ENCODE measurements at places on chromosomes 16 and 17. TPM values are rescaled to one million over a fixed set of nuclear protein-coding genes. Genes with fewer than 3 reads are reported as not detected.

GRCh38 chr17:15957206-15957605, 12.3 kb downstream of the ADORA2B start:
- no peak overlapping the region for H3K4me3 ChIP-seq
- no peaks in the 10 kb centered on the region for H3K36me3 ChIP-seq
- H3K4me1 ChIP-seq, result no peaks in the 10 kb centered on the region
- DNase-seq, result no peak

DNA sequence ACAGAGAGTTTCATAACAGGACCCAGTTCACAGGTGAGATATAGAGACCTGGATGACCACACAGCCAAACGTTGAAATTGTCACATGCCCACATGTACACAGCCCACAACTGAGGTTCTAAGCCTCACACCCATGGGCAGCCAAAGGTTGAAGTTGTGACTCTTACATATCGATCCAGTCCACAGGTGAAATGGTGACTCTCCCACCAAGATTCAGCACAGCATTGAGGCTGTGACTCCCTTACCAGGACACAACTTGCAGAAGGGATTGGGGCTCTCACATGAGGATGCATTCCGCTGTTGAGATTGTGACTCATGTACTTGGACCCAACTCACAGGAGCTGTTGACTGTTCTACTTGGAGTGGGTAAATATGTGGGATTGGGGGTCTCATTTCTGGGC, 1836.4 kb downstream of the TP53TG3F start:
- DNase-seq, result no peak
- no peaks in the 10 kb centered on the region for H3K27me3 ChIP-seq

GRCh38 chr17:58541249-58541648, 26.8 kb upstream of the MTMR4 start:
- no peaks in the 10 kb centered on the region for H3K27me3 ChIP-seq
- H3K36me3 ChIP-seq, result no peaks in the 10 kb centered on the region
- peak; percentile 37 for DNase-seq
- no peak overlapping the region for H3K4me3 ChIP-seq
- H3K4me1 ChIP-seq, result no peaks in the 10 kb centered on the region

GRCh38 chr16:10228779-10229178, 46.6 kb upstream of the GRIN2A start:
- H3K4me3 ChIP-seq, result no peak overlapping the region
- peaks cover 10% of the 10 kb centered on the region for H3K4me1 ChIP-seq
- no peaks in the 10 kb centered on the region for H3K36me3 ChIP-seq
- no peak for DNase-seq
- no peak overlapping the region for H3K27ac ChIP-seq
- no peaks in the 10 kb centered on the region for H3K27me3 ChIP-seq

Gene C17orf50
- total RNA-seq, result not detected

Gene TAC4
- not detected for total RNA-seq

Gene MYH2
- total RNA-seq, result 0.37 TPM

Gene USP43
- not detected for total RNA-seq

Data from neural progenitor cell (in vitro differentiated cells).